IPS DF 6.9 (cell line): ENCODE measurements at places on chromosomes 16 and 17.
A peak's percentile ranks its signal among the peaks of the same experiment; 100 is the strongest.

GRCh38 chr16:80536238-80536637 is 4.6 kb upstream of the DYNLRB2 start:
- H3K27ac ChIP-seq, result no peak overlapping the region

- H3K27me3 ChIP-seq, result no peaks in the 10 kb centered on the region
- H3K4me3 ChIP-seq, result no peak overlapping the region
- H3K27ac ChIP-seq, result no peak overlapping the region
- DNase-seq, result no peak
- H3K4me1 ChIP-seq, result no peaks in the 10 kb centered on the region
- H3K36me3 ChIP-seq, result no peaks in the 10 kb centered on the region
Measured at GRCh38 chr17:8820311-8821010, 21.3 kb upstream of the MFSD6L start.

DNA sequence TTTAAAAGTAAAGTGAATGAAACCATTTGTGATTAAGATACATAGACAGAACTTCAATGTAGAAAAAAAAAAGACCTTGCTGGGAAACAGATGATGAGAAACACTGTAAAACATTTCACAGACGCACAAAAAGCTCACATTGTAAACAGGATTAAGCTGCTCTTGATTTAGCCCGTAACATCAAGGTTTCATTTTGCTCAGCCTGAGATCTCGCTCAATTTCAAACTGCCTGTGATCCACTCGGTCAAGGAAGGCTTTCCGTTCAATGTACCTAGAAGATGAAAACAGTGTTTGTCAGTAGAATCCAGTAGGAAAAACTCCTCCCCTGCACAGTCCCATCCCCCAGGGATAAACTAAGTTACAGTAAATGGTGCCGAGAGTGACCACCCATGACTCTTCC is 42.3 kb upstream of the BCAR1 start:
- H3K4me3 ChIP-seq, result no peak overlapping the region
- no peaks in the 10 kb centered on the region for H3K27me3 ChIP-seq
- H3K4me1 ChIP-seq, result no peaks in the 10 kb centered on the region

- peaks cover 9% of the 10 kb centered on the region; the same call in 1 of the 2 replicates for H3K27me3 ChIP-seq
- peak overlapping the region; percentile 25; the same call in 1 of the 2 replicates for H3K4me3 ChIP-seq
- H3K4me1 ChIP-seq, result peaks cover 14% of the 10 kb centered on the region
- DNase-seq, result no peak
Measured at GRCh38 chr17:74454197-74455024, 12.0 kb upstream of the CD300A start.

DNA sequence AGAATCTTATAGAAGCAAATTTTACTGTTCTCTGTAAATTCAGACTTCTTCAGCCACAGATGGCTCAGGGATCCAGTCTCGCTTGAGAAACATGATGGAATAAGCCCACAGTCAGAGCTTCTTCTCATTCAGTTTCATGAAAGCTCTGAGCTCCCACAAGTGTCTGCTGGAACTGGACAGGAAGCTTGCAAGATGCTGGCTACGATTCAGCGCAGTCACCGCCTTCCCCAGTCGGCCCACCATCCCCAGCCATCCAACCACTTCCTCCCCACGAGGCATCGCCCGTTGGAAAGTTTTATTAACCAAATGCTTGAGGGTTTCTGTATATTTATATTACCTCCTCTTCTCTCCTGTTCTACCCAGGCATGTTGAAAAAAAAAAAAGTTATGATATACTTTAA is 171.7 kb downstream of the ZFHX3 start:
- H3K4me3 ChIP-seq, result no peak overlapping the region
- no peak overlapping the region for H3K27ac ChIP-seq
- no peak for DNase-seq
- H3K4me1 ChIP-seq, result no peaks in the 10 kb centered on the region

DNA sequence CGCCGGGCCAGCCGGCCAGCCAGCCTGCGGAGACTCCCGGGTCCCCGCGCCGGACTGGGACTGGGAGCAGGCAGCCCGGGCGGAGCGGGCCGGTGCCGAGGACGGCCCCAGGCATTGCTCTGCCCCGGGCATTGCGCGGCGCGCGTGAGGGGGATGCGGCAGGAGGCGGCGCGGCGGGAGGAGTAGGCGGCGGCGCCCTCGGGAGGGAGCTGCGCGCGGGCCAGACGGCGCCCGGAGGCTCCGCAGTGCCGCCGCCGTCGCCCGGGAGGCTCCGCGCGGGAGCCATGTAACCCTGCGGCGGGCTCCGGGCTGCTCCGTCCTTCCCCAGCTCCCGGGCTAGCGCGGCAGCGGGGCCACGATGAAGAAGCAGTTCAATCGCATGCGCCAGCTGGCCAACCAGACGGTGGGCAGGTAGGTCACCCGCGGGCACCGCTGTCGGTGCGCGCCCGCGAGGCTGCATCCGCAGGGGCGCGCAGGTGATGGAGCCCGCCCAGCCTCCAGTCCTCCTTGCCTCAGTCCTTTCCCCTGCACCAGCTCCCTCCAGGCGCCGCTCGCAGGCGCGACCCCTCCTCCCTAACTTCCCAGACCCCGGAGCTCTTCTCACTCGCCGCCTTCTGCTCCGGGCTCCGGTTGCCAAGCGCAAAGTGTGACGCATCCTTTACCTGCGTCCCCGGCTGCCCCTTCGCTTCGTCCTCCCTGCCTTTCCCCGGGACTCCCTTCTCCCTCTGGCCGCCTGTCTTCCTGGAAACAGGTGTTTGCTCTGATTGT is at the start of gene ARHGAP44:
Gene ARHGAP44, plus strand, starts transcription at position 18 of the 768 bp plus-strand sequence. Its CDS starts 341 bp downstream, at position 359.
- H3K4me3 ChIP-seq, result peak within 1 kb of the TSS; percentile 97
- H3K27ac ChIP-seq, result no peak within 1 kb of the TSS
- no peak for DNase-seq

GRCh38 chr17:30318155-30318554 is 15.7 kb downstream of the TMIGD1 start:
- no peaks in the 10 kb centered on the region for H3K4me1 ChIP-seq
- H3K27ac ChIP-seq, result no peak overlapping the region
- no peak for DNase-seq
- H3K27me3 ChIP-seq, result no peaks in the 10 kb centered on the region

DNA sequence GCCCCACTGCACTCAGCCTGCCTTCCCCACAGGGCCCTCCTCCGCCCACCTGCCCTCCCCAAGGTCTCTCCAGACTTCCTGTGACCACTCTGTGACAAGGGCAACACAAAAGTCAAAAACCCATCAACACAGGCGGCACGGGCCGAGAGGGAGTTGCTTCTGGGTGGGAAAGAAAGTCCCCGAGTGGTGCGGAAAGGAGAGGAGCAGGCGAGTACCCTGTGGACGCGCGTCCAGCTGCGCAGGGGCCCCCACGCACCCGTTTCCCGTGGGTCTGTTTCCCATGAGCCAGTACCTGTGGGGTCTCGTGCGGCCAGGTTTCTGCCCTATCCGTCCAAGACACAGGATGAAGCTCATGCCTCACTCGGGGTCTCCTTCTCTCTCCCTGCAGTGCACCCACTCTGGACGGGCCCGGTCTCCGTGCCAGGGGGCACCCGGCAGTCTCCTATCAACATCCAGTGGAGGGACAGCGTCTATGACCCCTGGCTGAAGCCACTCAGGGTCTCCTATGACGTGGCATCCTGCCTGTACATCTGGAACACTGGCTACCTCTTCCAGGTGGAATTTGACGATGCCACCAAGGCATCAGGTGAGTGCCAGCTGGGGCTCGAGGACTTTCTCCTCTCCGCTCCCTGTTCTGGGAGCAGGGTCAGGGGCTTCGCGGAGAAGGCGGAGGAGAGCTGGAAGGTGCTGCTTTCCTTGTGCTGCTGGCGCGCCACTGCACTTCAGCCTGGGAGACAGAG is 12.2 kb downstream of the CD2BP2 start:
- H3K4me1 ChIP-seq, result no peaks in the 10 kb centered on the region
- no peak for DNase-seq
- H3K4me3 ChIP-seq, result no peak overlapping the region
- no peaks in the 10 kb centered on the region for H3K27me3 ChIP-seq
- no peak overlapping the region for H3K27ac ChIP-seq
- no peaks in the 10 kb centered on the region for H3K36me3 ChIP-seq

DNA sequence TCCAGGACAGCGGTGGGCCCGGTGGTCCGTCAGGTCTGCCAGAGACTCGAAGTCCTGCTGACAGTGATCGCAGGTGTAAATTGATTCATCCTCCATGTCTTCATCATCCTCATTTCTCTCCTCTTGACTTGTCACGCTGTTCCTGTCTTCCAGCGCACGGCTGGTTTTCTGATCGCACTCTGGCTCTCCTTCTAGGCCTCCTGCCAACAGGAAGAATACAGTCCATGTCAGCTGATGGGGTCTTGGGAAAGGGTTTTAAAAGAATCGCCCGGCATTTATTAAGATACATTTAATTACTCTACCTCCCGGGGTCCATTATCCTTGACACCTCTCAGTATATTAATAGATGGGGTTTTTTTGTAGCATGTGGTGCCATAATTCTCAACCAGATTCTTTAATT is 125.1 kb downstream of the ZNF423 start:
- no peak overlapping the region for H3K27ac ChIP-seq
- DNase-seq, result no peak
- H3K36me3 ChIP-seq, result no peaks in the 10 kb centered on the region
- no peak overlapping the region for H3K4me3 ChIP-seq
- no peaks in the 10 kb centered on the region for H3K4me1 ChIP-seq

DNA sequence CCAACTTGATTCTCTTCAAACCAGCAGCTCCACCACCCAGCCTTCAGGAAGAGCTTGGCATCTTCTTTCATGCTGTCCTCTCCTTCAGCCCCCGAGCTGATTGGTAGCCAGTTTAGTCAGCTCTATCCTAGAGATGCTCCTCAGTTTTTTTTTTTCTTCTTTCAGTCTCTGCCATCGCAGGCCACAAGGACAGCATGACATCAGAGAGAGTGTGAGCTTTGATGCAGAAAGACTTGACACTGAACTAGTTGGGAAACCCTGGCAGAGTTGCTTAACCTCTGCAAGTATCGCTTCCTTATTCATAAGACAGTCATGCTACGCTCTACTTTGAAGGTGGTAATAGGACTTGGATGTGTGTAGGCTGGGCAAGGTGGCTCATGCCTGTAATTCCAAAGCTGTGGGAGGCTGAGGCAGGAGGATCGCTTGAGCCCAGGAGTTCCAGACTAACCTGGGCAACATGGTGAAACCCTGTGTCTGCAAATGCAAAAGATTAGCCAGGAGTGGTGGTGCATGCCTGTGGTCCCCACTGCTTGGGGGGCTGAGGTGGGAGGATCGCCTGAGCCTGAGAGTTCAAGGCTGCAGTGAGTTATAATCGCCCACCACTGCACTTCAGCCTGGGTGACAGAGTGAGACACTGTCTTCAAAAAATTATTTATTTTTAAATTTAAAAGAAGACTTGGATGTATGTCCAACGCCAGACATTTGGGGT is 2.6 kb downstream of the CD300LB start:
- no peaks in the 10 kb centered on the region for H3K36me3 ChIP-seq
- H3K4me3 ChIP-seq, result no peak overlapping the region
- no peaks in the 10 kb centered on the region for H3K27me3 ChIP-seq
- DNase-seq, result no peak
- no peak overlapping the region for H3K27ac ChIP-seq

GRCh38 chr17:44334727-44335126 is 10.1 kb upstream of the SLC25A39 start:
- H3K36me3 ChIP-seq, result no peaks in the 10 kb centered on the region
- no peaks in the 10 kb centered on the region for H3K4me1 ChIP-seq
- DNase-seq, result no peak
- no peak overlapping the region for H3K4me3 ChIP-seq
- no peaks in the 10 kb centered on the region for H3K27me3 ChIP-seq
- H3K27ac ChIP-seq, result no peak overlapping the region

DNA sequence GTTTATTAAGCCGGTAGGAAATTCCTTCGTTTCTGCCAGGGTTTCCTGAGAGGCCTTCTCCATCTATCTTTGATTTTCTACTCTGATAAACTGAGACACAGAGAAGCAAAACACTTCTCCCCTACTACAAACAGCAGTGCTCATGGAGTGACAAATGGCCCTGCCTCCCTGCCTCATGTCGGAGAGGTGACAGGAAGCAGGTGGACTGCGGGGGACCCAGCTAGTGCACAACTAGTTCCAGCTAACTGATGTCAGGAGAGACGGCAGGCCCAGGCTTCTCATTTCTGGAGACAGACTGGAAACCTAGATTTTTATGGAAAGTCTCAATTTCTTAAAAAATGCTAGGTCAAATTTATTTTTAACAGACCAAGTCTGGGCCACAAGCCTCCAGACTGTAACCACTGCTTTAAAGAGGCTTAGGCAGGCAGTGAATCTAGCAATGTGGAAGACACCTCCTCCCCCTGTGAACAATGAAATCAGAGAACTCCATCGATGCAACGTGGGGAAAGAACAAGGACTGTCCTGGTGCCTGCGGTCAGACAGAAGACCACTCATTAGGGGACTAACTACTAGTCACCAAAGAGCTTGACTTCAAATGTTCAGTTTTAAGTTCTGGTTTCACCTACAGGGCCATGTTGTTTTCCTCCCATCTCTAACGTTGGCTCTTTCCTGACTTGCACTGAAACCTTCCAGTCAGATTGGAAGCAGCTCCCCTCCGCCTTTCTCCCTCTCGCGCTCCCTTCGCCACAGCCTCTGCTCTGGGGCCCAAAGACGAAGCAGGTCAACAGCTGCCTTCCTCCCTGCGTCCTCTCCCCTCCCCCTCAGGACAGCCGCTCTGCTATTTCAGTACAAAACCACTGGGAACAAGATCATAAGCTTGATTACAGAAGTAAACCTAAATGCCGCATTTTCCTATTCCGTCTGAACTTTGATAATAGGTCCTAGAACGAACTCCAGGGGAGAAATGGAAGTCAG is 17.6 kb downstream of the GTF3C1 start:
- H3K36me3 ChIP-seq, result peaks cover 45% of the 10 kb centered on the region
- no peaks in the 10 kb centered on the region for H3K27me3 ChIP-seq
- no peak overlapping the region for H3K4me3 ChIP-seq
- DNase-seq, result no peak
- no peaks in the 10 kb centered on the region for H3K4me1 ChIP-seq

DNA sequence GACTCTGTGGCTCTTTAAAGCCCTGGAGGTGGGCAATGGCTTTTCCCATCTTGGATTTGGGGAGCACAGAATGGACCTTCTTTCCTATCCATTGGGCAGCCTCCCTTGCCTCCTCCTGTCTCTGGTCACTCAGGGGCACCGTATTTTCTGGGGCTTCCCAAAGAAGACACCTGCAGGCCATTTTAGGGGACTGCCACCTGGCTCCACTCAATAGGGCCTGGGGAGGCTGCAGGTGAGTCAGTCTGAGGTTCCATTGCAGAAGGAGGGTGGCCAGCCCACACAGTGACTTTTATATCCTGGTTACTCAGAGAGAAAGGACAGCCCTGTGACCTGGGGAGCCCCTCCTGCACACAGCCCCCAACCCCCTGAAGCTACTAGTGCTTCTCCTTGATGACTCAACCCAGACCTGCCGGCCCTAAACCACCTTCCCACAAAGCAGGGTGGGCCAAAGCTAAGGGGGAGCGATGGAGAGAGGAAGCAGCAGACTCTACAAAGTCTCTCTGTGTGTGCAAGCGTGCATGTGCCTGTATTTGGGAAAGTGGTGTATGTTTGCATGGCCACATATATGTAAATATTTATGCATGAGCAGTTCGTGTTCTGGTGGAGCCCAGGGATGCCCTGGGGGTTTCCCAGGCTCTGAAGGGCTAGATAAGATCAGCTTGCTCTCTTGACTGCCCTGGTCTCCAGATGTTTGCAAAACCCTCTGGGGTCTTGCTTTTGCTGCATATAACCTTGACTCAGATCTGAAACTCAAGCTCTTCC is 5.0 kb downstream of the CX3CL1 start:
- DNase-seq, result no peak
- H3K36me3 ChIP-seq, result no peaks in the 10 kb centered on the region
- no peak overlapping the region for H3K27ac ChIP-seq
- peaks cover 2% of the 10 kb centered on the region; the same call in 1 of the 2 replicates for H3K4me1 ChIP-seq
- H3K27me3 ChIP-seq, result no peaks in the 10 kb centered on the region

GRCh38 chr17:70336411-70336810 is 167.1 kb downstream of the KCNJ2 start:
- H3K4me1 ChIP-seq, result no peaks in the 10 kb centered on the region
- no peaks in the 10 kb centered on the region for H3K36me3 ChIP-seq
- H3K27me3 ChIP-seq, result no peaks in the 10 kb centered on the region
- DNase-seq, result no peak

GRCh38 chr17:55356434-55357328 is 65.0 kb downstream of the MMD start:
- H3K27ac ChIP-seq, result no peak overlapping the region
- DNase-seq, result peak; percentile 77
- H3K4me3 ChIP-seq, result no peak overlapping the region
- no peaks in the 10 kb centered on the region for H3K27me3 ChIP-seq
